ENCODE measurements at places on chromosomes 5 and 9. TPM values are rescaled to one million over a fixed set of nuclear protein-coding genes. Genes with fewer than 3 reads are reported as not detected.

DNA sequence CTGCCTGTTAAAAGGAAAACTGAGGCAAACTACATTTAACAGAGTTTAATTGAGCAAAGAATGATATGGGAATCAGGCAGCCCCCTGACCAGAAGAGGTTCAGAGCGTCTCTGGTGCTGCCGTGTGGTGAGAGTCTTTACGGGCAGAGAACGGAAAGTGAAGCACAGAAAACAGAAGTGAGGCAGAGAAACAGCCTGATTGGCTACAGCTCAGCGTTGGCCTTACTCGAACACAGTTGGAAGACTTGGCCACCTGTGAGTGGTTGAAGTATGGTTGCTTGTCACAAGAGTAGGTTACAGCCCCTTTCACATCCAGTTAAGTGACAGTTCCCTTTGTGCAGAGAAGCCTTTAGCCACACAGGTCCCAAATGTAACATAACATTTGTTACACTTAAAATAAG, 16.9 kb upstream of the FBP1 start:
- no peaks in the 10 kb centered on the region for H3K4me1 ChIP-seq
- H3K4me3 ChIP-seq = no peak overlapping the region

- H3K27me3 ChIP-seq = no peaks in the 10 kb centered on the region
- DNase-seq = no peak
- no peak overlapping the region for H3K4me3 ChIP-seq
- H3K36me3 ChIP-seq = peaks cover 95% of the 10 kb centered on the region
Observed at GRCh38 chr9:125337236-125337635, 75.6 kb downstream of the GAPVD1 start.

GRCh38 chr5:1472964-1473628, 27.9 kb upstream of the SLC6A3 start:
- H3K27me3 ChIP-seq = no peaks in the 10 kb centered on the region
- H3K27ac ChIP-seq = no peak overlapping the region
- H3K36me3 ChIP-seq = peaks cover 23% of the 10 kb centered on the region
- no peaks in the 10 kb centered on the region for H3K4me1 ChIP-seq

DNA sequence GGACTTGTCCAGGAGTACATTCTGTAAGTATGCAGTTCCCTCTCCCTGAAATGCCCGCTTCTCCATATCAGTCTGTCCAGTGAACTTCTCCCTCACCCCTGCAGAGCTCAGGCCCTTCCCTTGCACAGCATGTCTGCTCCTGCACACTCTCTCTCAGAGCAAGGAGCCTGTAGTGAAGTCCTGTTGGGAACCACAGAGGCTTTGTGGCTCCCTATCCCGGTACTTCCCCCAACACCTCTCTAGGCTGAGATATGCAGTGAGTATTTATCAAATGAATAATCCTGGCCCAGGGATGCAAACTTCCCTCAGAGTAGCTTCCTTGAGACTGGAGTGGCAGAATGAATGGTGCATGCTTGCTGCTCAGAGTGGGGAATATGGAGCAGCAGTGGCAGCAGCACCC, 48.8 kb downstream of the POC5 start:
- peaks cover 11% of the 10 kb centered on the region for H3K36me3 ChIP-seq
- no peak overlapping the region for H3K4me3 ChIP-seq
- DNase-seq = no peak

- no peaks in the 10 kb centered on the region for H3K4me1 ChIP-seq
- H3K36me3 ChIP-seq = no peaks in the 10 kb centered on the region
- no peak overlapping the region for H3K27ac ChIP-seq
- H3K4me3 ChIP-seq = no peak overlapping the region
- DNase-seq = peak; percentile 50
Observed at GRCh38 chr9:134626571-134627416, 14.8 kb upstream of the COL5A1 start.

- H3K27me3 ChIP-seq = no peaks in the 10 kb centered on the region
- DNase-seq = no peak
- no peaks in the 10 kb centered on the region for H3K4me1 ChIP-seq
- H3K4me3 ChIP-seq = no peak overlapping the region
- no peaks in the 10 kb centered on the region for H3K36me3 ChIP-seq
- H3K27ac ChIP-seq = no peak overlapping the region
Observed at GRCh38 chr5:79694652-79695051, 5.0 kb downstream of the CMYA5 start.

GRCh38 chr5:31754358-31754704, 115.4 kb downstream of the PDZD2 start:
- no peaks in the 10 kb centered on the region for H3K27me3 ChIP-seq
- no peaks in the 10 kb centered on the region for H3K36me3 ChIP-seq
- no peak overlapping the region for H3K4me3 ChIP-seq
- H3K4me1 ChIP-seq = no peaks in the 10 kb centered on the region

DNA sequence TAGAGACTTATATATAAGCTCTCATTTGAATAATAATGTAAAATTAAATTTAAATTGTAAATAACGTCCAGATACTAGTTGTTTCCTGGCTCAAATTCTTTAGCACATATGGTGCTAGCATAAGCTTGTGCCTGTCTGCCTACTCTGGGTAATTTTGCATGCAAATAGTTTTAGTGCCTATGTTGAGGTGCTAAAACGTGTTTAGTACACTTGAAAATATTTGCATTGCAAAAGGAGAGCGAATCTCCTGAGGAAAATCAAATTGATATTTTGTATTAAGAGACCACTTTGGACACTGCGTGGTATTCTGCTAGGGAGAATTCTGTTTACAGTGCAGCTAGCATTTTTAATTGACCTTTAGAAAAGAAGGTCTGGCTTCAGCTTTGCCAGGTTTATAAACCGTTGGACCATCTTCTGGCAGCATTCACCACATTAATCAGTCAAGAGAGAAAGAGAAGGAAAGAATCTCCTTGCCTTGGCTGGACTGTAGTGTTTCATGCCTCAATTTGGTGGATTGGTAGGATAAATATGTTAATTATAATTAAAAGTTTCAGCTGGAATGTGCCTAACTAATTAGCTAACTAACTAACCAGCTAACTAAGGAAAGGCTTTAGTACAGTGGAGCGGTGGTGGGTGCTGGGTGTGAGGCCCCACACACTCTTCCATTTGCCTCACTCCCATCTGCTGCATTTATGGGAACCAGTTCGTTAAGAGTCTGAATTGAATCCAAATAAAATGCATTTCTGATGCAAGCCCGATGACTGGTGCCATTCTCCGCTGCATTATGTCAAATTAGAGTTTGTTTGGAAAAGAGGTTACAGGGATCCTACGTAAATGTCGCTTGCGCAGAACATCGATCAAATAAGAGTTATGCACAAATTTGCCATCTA, 150.1 kb upstream of the MPDZ start:
- H3K4me1 ChIP-seq = peaks cover 22% of the 10 kb centered on the region
- DNase-seq = no peak
- peak overlapping the region; percentile 21 for H3K27ac ChIP-seq
- no peaks in the 10 kb centered on the region for H3K36me3 ChIP-seq
- H3K27me3 ChIP-seq = no peaks in the 10 kb centered on the region

DNA sequence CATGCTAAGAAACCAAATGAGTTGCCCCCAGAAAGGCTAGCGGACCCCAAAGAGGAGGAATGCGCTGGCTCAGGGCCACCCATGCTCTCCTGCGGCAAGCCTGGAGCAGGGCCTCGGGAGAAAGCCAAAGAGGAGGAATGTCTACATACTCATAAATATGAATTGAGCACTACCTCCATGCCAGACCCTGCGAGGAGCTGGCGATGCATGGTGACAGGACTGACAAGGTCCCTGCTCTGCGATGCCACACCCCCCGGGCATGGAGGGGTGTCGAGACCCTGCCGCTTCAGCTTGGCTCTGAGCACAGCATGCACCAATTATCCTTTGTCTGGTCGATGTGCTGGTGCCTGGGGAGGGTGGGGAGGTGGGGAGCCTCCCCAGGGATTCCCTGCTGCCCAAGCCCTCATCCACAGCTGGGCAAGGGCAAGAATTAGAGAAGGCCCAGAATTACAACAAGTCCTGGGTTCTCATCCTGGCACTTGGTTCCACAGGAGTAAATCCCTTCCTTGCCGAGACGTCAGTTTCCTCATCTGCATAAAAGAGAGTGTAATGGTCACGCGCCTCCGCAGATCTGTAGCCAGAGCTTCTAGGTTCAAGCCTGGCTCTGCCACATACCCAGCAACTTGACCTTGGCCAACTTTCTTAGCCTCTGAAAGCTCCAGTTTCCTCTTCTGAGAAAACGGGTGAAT, 74.4 kb downstream of the FAM114A2 start:
- H3K36me3 ChIP-seq = no peaks in the 10 kb centered on the region
- DNase-seq = no peak
- peaks cover 5% of the 10 kb centered on the region for H3K4me1 ChIP-seq
- no peak overlapping the region for H3K27ac ChIP-seq
- no peak overlapping the region for H3K4me3 ChIP-seq

GRCh38 chr9:794386-794785, 47.1 kb upstream of the DMRT1 start:
- no peaks in the 10 kb centered on the region for H3K4me1 ChIP-seq
- H3K36me3 ChIP-seq = no peaks in the 10 kb centered on the region
- no peak overlapping the region for H3K27ac ChIP-seq
- DNase-seq = no peak
- no peaks in the 10 kb centered on the region for H3K27me3 ChIP-seq
- no peak overlapping the region for H3K4me3 ChIP-seq

- no peak for DNase-seq
- H3K27ac ChIP-seq = no peak overlapping the region
- no peaks in the 10 kb centered on the region for H3K36me3 ChIP-seq
- H3K27me3 ChIP-seq = no peaks in the 10 kb centered on the region
Observed at GRCh38 chr5:79692596-79692995, 3.0 kb downstream of the CMYA5 start.

- DNase-seq = no peak
- no peaks in the 10 kb centered on the region for H3K4me1 ChIP-seq
- no peak overlapping the region for H3K27ac ChIP-seq
- H3K4me3 ChIP-seq = no peak overlapping the region
Observed at GRCh38 chr5:19498852-19499251, 489.1 kb downstream of the CDH18 start.

DNA sequence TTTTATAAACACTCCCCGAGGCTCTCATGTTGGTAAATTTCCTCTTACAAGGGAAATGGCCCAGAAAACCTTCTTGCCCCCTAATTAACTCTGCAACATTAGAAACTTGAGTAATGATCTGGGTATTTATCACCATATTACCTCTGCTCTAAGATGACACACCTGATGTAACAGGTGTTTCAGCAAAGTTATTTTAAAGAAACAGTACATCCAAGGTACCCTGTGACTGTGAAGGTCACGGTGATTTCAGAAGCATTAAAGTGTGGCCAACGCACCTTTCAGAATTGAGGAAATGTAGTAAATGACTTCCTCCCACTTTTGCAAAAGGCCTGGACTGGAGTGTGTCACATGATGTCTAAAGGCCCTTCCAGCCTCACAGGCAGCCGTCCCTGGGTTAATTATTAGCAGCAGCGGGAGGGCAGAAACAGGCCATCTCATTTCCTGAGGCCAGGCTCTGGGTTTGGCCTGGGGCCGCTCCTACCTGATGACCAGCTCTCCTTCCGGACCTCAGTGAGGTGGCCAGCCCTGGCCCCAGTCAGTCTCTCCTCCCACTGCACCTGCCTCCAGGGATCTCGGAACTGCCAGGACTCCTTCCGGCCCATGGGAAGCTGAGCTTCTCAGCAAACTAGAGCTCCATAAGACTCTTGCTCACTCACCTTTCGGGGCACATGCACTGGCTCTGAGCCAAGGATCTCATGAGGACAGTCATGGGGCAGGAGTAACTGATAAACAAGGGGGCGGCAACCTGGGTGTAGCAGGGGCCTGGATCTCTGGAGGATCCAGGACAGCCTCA, 20.7 kb downstream of the PTPN3 start:
- H3K4me1 ChIP-seq = no peaks in the 10 kb centered on the region
- no peak for DNase-seq
- H3K36me3 ChIP-seq = no peaks in the 10 kb centered on the region
- H3K27ac ChIP-seq = no peak overlapping the region

- no peaks in the 10 kb centered on the region for H3K27me3 ChIP-seq
- H3K36me3 ChIP-seq = no peaks in the 10 kb centered on the region
- H3K4me1 ChIP-seq = no peaks in the 10 kb centered on the region
- no peak overlapping the region for H3K27ac ChIP-seq
- no peak for DNase-seq
Observed at GRCh38 chr9:3043369-3043768, 199.5 kb upstream of the PUM3 start.

DNA sequence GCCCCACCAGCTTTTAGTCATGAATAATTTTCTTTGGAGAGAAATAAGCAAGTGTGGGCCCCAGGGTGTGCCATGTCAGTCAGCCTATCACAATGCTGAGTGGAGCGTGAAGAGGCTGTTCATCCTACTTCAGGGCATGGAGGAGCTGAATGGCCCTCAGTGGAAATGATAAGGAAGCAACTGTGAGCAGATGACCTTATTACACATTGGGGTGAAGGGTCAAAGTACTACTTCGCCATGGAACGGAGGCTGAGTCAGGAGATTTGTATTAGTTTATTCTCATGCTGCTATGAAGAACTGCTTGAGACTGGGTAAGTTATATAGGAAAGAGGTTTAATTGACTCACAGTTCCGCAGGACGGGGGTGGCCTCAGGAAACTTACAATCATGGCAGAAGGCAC, 231.0 kb upstream of the ADAMTS16 start:
- peaks cover 10% of the 10 kb centered on the region for H3K27me3 ChIP-seq
- H3K4me3 ChIP-seq = no peak overlapping the region
- H3K27ac ChIP-seq = no peak overlapping the region
- DNase-seq = no peak
- H3K4me1 ChIP-seq = no peaks in the 10 kb centered on the region
- H3K36me3 ChIP-seq = no peaks in the 10 kb centered on the region

GRCh38 chr5:80964919-80965318, 4.8 kb downstream of the RASGRF2 start:
- H3K27me3 ChIP-seq = peaks cover 11% of the 10 kb centered on the region
- H3K4me1 ChIP-seq = peaks cover 18% of the 10 kb centered on the region
- H3K27ac ChIP-seq = no peak overlapping the region

DNA sequence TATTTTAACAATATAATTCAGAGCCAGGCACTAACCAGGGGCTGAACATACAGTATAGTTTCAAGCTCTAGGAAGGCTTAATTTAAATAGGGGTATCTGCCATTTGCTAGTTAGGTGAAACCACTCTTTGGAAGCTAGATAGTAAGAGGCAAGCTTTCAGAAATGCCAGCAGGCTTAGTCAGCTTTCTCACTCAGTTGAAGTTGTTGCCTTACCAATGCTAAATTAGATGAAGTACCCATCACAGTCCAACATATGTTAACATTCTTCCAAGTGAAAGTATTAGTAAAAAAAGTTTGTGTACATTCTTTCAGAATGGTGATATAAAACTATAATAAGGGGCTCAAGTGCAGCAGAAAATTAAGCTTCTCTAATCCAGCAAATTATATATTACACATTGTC, 215.0 kb downstream of the CNTLN start:
- no peak for DNase-seq
- H3K27me3 ChIP-seq = no peaks in the 10 kb centered on the region
- H3K4me3 ChIP-seq = no peak overlapping the region
- peaks cover 13% of the 10 kb centered on the region for H3K36me3 ChIP-seq

Gene TNFSF8
- total RNA-seq = 1.8 TPM

Gene ETF1
- total RNA-seq = 67.0 TPM

Gene OR1J2
- total RNA-seq = not detected

Gene PCDHB2
- 2.2 TPM for total RNA-seq

Gene PDE8B
- total RNA-seq = 11.3 TPM

Gene SLCO6A1
- total RNA-seq = not detected

Gene COL5A1
- 168 TPM for total RNA-seq

Gene PCDHGB2
- total RNA-seq = 4.3 TPM

All from sigmoid colon (tissue), 7 donors.